OCI-LY7 (cell line): ENCODE measurements at places on chromosomes 12 and 14. TPM values are rescaled to one million over a fixed set of nuclear protein-coding genes. Genes with fewer than 3 reads are reported as not detected.

Gene SIRT4
- total RNA-seq, result 1.4 and 2.2 TPM in 2 replicates

Gene IL31
- total RNA-seq, result not detected in 2 replicates

Gene LYZ
- total RNA-seq, result 0.29 TPM in 1 of 2 replicates, not detected in the other

Gene ESRRB
- not detected in 2 replicates for total RNA-seq

Gene DTX1
- total RNA-seq, result 510 and 535 TPM in 2 replicates

DNA sequence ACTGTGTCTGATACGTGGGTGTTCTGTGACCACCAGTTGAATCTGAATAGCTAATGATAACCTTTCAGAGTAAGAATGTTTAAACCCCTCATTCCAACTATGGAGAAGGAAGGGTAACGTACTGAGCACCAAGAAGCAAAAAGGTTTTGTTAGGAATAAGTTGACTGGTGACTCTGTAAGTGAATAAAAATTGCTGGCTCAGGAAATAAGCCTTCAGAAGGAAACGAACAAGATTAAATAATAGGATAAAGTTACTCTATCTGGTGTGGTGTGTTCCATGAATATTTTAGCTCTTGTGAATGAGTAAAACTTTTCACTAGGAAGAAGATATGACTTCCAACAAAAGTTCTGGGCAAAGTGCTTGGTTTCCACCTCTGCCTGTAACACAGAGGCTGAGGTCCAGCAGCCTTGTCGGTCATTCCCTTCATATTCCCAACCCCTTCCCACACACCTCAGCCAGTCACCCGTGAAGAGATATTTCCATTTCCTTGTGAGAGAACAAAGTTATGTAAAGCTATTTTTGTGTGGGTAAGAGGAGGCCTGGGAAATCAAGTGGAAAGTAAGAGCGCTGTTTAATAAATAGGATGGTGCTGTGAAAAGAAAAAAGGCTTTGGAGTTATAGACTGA is 47.1 kb downstream of the ARF6 start:
- DNase-seq, result no peak

- no peak for DNase-seq
Observed at GRCh38 chr14:74586681-74587362, 25.2 kb downstream of the LTBP2 start.

DNA sequence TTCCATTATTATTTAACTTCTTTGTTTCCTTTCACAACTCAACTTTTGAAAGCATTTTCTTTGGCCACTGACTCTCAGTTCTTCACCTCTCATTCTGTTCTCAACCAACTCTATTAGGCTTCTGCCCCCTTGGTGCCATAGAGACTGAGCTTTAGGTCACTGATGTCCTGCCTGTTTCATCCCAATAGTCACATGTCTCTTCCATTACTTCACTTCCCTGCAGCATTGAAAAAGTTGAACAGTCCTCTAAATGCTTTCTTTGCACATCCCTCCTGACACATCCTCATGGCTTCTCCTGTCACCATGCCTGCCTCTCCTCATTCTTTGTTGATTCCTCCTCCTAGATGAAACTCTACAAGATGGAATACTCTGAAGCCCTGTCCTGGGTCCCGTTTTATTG is 2.7 kb downstream of the CLEC12A start:
- DNase-seq, result no peak

GRCh38 chr14:53954551-53955228 is 1.9 kb downstream of the BMP4 start:
- DNase-seq, result no peak

DNA sequence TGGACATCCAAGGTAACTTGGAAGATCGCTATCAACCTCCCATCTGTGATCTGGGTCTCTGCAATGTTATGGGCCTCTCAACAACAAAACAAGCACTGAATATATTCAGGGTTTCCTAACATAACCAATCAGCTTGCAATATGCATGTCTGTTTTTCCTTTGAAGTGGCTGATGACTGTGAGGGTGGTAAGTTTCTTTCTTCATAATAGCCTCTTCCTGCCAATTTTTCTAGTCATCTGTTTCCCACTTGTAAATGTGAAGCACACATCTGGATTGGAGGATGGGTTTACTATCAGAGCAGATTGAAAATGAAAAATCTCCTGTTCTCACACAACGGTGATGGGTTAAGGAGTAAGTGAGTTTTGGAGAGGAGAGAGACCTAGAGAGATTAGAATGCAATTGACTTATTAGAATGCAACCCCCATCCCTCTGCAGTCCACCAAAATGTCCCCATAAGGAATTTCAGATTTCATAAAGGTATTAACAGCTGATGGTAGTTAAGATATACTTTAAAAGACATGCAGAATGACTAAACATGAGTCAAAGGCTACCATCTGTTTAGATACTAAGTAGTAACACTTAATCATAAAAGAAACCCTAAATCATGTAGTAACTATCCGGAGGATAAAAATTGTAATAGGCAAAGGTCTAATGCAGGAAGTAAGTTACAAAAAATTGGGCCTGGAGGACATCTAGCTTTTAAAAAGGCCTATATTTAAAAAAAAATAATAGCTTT is 58.4 kb upstream of the SAV1 start:
- no peak for DNase-seq

- peak; percentile 33 for DNase-seq
Observed at GRCh38 chr12:105363890-105364289, 33.4 kb downstream of the C12orf75 start.

GRCh38 chr14:31419179-31419966 is 977 bp downstream of the HEATR5A start:
- DNase-seq, result no peak
